Stimulated activated CD4-positive, alpha-beta T cell treated with anti-CD3 and anti-CD28 coated beads, Interleukin-4, amount 100 ng/mL, for 48 hours (primary cell): ENCODE measurements at places on chromosomes 5 and 9.

DNA sequence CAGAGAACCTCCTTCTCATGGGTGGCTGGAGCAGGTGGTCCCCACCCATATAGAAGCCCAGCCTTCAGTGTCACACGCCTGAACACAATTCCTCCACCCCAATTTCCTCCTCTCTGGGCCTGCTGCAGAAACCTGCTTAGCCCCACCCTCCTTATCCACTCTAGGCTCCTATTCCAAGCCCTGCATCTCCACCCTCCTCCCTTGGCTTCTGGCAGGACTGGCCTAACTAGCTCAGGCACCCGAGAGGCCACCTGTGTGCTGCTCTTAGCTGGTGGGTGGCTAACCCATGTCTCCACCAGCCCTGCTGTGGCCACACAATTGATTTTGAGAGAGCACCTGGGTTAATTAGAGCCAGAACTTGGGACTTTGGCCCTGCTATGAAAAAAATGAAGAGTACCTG is 77.3 kb upstream of the ATP10B start:
- no peak for DNase-seq

- DNase-seq: no peak
Observed at GRCh38 chr5:155049569-155050383, 36.2 kb downstream of the KIF4B start.

GRCh38 chr9:127884427-127884911 is 7.0 kb upstream of the AK1 start:
- no peak for DNase-seq

DNA sequence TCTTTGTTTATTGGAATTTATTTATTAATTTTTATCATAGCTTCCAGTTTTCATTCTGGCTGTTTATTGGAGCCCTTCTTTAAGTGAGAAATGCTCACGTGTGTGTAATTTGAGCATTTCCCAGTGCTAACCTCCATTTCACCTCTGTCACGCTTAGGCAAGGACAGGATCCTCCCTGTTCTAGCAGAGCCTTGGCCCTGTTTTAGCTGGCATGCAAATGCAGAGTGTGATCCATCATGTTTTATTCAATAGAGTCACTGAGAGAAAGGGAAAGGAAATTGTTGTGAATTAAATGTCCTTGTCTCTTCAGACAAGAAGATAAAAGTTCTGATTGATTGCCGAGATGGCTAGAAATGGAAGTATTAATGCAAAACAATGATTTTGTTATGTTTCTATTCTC is 137.3 kb upstream of the ACO1 start:
- no peak for DNase-seq

GRCh38 chr5:138831703-138832102 is 43.4 kb downstream of the LRRTM2 start:
- no peak for DNase-seq

GRCh38 chr5:133421394-133421793 is 190.9 kb downstream of the FSTL4 start:
- DNase-seq: no peak

DNA sequence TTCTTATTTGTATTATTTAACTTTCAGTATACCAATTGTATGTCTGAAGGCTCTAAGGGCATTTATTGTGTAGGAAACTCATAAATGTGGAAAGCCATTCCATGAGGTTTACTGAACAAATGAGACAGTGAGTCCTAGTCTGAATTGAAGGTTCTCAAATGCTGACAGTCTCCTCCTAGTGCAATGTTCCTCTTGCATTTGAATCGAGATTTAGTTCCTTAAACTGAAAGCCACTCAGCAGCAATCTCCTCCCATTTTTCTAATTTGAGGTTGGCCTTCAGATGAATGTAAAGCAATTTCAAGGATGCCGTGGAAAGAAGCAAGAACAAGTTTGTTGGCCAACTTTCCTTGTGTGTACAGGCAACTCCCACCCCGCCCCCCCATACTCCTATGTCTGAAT is 493.2 kb upstream of the KLF4 start:
- DNase-seq: no peak
